ENCODE measurements at places on chromosomes 7 and 10. TPM values are rescaled to one million over a fixed set of nuclear protein-coding genes. Genes with fewer than 3 reads are reported as not detected.

SLF2 gene
- polyA plus RNA-seq, result 47.1 TPM

DNA sequence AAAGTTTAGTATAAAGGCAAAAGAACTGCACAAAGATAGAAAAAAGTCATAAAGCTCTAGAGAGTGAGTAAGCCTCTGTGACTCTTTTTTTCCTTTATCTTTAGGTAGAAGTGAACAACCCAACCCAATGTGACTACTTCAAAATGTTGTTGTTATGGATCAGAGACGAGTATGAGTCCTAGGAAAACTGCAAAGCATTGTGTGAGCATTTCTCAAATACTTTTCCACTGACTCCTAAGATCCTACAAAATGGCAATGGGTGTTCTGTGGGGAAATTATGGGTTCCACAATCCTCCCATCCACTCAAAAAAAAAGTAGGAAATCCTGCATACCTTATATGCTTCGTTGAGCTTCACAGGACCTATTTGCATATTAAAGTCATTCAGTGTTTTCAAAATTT is 177.1 kb downstream of the DGKI start:
- no peak for DNase-seq

DNA sequence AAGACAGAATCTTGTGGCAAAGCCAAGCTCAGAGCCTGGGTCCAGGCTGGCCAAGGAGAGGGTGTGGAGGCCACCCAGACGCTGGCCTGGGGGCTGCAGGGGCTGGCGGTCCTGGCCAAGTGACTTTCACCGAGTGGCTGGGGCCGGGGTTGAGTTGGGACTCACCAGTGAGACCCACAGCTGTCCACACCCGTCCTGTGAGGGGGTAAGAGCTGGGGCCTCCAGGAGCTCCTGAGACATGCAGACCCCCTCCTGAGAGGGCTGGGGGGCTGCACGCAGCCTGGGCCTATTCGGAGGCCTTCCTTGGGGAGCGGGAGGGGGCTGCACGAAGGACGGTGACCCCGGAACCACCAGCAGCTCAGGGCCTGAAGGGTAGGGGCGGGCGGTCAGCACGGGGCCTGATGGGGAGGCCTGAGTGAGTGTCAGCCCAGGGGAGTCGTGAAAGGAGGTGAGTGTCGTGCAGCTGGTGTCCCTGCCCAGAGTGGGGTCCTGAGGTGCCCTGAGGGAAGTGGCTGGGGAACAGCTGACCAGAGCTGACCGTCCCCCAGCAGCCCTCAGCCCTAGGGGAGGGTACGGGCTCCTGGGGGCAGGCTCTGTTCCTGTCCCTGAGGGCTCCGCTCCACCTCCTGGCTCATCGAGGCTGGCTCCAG is 100.9 kb downstream of the FOXL3 start:
- no peak for DNase-seq

ITPRID1 gene
- polyA plus RNA-seq, result 0.18 TPM

PLEKHS1 gene
- polyA plus RNA-seq, result 0.21 TPM

KCP gene
- 22.9 TPM for polyA plus RNA-seq

DNA sequence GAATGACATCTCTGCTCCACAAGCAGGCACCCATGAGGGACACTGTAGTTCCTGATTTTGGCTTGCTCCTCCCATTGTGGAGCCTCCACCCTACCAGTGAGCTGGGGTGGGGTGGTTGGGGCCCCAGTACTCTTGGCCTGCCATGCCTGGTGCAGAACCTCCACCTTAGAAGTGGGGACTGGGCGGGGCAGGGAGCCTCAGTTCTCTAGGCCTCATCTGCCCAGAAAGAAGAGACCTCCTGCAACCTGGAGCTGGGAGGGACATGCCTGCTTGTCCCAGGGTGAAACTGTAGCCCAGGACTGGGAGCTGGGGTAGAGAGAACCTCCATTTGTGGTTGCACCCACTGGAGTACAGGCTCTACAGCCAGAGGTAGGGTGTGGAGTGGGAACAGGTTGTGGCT is 14.4 kb downstream of the RAMP3 start:
- DNase-seq, result no peak

LRIT1 gene
- polyA plus RNA-seq, result not detected

GRCh38 chr10:121851786-121852185 is 76.0 kb downstream of the ATE1 start:
- DNase-seq, result no peak

GRCh38 chr7:135215180-135215579 is 3.9 kb upstream of the WDR91 start:
- DNase-seq, result no peak

SPDYE18 gene
- polyA plus RNA-seq, result 0.68 TPM

DNA sequence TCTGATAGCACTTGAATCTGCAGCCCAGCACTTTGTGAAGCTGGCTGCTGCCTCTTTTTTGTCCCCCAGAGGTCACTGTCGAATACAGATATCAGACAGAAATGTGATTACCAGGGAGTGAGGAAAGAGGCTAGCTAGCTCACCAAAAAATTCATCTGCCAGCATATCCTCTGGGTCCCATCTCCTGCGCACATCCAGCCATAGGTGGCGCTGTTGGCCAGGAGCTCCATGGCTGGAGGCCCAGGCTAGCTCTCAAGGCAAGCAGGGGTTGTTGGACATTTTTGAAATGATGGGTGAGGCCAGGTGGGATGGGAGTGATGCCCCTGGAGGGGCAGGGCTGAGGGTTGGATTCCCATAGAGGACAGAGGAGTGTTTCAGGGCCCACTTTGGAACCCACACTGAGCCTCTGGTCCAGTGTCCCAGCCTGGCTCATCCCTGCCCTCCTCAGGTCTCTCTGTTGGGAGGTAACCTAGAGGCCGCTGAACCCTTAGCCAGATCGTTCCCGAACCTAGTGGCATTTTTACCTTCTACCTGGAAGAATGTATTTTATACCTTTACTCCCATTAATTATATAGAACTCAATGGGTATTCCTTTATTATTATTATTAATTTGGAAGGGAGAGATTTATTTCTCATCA is 14.8 kb downstream of the DPCD start:
- no peak for DNase-seq

- DNase-seq, result no peak
Observed at GRCh38 chr10:28906934-28907333, 229.6 kb downstream of the BAMBI start.

- DNase-seq, result no peak
Observed at GRCh38 chr10:131444286-131444685, 132.8 kb upstream of the TCERG1L start.

DOCK4 gene
- 23.9 TPM for polyA plus RNA-seq

DNA sequence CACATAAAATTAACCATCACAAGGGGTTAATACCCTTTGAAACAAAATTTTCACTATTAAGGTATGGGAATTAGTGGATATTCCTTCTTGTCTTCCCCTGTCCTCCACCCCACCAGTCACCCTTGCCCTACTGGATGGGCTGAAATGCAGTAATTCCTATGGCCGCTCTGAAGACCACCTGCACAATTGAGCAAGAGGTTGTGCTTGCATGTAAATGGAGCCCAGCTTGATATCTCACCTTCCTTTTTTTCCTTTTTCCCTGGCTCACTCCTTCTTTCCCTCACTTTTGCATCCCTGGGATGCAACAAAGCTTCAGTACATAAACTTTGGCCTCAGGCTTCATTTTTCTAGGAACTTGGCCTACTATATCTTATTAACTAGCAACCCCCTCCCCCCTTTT is 184.6 kb downstream of the SNX10 start:
- DNase-seq, result no peak

AOC1 gene
- polyA plus RNA-seq, result 121 TPM

GRCh38 chr7:105131890-105132289 is 117.9 kb downstream of the KMT2E start:
- no peak for DNase-seq

SPDYE16 gene
- 1.6 TPM for polyA plus RNA-seq

KCNIP2 gene
- polyA plus RNA-seq, result 7.9 TPM

DNA sequence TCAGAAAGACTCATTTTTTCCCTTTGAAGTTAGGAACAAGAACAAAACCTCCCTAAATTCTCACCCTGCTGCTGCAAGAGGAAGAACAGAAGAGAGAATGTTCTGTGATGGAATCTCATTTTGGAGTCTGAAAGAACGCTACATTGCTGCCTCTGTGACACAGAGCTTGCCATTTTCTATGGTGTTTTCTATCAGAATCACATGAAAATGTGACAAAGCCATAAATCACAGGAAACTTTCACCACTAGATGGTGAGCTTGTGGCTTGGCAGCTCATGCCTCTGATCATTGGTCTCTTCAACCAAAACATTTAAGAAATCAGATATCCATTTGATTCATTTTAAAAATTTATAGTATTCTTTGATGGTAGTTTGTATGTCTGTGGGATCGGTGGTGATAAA is 82.9 kb downstream of the CADPS2 start:
- no peak for DNase-seq

- no peak for DNase-seq
Observed at GRCh38 chr7:33870120-33870519, 35.2 kb upstream of the BMPER start.

All from left renal pelvis (tissue), 4 donors.